Stimulated activated CD8-positive, alpha-beta memory T cell treated with anti-CD3 and anti-CD28 coated beads, Interleukin-4, amount 100 ng/mL, for 1 hour (primary cell): ENCODE measurements at places on chromosomes 5 and 9.

DNA sequence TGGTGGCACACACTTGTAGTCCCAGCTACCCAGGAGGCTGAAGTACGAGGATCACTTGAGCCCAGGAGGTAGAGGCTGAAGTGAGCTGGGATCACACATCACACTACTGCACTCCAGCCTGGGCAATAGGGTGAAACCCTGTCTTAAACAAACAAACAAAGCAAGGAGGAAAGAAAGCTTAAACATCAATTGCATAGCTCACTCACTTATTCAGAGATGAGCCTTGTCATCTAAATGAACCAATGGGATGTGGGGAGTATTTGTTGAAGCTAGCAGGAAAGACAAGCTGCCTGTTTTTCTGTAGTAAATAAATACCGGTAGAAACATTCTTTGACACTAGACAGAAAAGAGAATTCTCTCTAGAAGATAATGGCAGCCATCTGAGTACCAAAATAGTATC, 161.0 kb upstream of the SLC12A2 start:
- DNase-seq = no peak

- no peak for DNase-seq
These were observed 212.6 kb downstream of the SPATA31D1 start for GRCh38 chr9:82201196-82201595.

- no peak for DNase-seq
These were observed 619.3 kb upstream of the ZNF608 start for GRCh38 chr5:125365747-125366146.

DNA sequence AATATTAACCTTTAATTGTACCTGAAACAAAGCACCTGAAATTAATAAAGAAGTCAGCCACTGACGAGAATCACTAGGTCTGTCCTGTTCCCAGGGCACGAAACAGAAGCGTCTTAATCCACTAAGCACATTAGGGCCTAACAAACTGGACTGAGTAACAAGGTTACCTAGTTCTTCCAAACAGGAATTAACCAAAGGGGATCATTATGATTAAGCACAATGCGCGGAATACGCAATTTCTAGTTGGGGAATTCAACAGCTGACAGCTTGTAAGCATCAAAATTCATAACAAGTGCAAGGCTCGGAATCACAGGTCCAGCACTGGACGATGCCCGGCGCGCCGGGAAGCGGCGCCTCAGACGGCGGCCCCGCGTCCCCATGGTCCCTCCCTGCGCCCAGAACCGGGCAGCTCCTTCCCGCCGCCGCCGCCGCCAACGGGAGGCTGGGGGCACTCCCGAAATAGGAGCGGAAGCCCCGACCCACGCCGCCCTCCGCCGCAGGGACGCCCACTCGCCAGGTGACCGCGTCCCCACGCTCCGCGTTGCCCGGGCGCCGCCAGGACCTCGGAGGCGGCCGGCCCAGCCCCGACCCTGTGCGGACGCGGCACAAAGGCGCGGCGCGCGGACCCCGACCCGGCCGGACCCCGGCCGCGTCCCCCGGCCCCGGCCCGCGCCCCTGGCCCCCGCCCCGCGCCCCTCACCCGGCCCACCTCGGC, 898 bp downstream of the CAMSAP1 start:
- DNase-seq = no peak

GRCh38 chr9:34802916-34803315, 93.0 kb upstream of the CCL21 start:
- DNase-seq = no peak

DNA sequence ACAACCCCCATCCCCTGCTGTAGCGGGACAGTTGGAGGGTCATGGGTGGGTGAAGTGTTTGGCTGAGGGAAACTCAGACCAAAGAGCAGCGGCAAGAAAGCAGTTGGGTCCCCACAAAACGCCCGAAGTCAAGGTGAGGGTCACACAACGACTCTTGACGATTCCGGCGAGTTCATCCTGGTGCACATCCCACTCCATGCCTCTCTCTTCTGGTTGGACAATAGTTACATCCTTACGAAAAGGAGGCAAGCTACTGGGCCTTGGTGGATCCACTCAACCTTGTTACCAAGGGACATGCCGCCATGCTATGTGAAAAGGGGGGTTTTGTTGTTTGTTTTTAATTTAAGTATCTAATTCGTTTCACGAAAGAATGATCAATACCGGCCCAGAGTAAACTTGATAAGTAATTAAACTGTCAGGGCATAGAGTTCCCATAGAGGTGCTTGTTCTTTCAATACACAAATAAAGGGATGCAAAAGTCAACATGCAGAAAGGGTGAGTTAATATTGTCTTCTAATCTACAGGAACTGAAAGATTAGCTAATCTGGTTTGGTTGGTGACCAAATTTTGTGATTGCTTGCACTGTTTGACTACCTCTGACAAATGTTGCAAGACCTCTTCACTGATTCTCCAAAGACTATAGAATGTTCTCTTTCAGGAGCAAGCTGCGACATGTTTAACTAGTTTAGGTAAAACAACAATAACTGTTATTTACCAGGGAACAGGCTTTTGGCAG, 732 bp upstream of the SMIM15 start:
- no peak for DNase-seq

DNA sequence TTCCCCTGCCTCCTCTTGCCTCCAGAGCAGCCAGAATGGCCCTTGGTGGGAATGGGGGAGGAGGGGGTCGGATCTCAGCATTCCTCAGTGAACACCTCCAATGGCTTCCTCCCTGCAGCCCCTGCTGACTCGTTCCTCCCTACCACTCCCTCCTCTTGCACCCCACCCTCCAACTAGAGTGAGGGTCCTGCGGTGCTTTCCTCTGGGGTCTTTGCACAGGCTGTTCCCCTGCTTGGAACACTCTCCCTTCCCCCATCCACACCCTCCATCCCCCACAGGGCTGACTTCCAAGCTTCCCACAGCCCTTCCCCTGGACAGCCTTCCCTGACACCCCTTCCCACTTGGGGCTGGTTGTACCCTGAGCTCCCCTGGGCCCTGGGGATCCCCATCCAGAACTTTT, 70.4 kb upstream of the NEK6 start:
- no peak for DNase-seq

DNA sequence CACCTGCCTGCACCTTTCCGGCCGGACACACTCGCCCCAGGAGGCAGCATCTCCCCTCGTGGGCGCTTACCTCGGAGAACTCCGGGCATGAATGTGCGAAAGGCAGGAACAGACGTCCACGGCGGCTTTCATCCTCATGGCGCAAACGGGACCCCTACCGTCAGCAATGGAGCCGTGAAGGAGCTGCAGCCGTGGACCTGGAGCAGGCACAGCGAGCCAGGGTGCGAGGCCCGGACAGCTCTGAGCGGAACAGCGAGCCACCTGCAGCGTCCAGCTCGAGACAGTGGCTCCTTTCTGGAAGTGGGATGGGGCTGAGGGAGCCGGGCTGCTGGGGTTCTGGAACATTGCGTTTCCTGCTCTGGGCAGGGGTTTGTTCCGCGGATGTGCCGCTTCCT, 7.8 kb upstream of the SLC6A19 start:
- DNase-seq = no peak

- no peak for DNase-seq
These were observed 156.3 kb downstream of the ESM1 start for GRCh38 chr5:54829102-54829501.

- no peak for DNase-seq
These were observed 129.0 kb upstream of the IRX4 start for GRCh38 chr5:2011481-2012411.

DNA sequence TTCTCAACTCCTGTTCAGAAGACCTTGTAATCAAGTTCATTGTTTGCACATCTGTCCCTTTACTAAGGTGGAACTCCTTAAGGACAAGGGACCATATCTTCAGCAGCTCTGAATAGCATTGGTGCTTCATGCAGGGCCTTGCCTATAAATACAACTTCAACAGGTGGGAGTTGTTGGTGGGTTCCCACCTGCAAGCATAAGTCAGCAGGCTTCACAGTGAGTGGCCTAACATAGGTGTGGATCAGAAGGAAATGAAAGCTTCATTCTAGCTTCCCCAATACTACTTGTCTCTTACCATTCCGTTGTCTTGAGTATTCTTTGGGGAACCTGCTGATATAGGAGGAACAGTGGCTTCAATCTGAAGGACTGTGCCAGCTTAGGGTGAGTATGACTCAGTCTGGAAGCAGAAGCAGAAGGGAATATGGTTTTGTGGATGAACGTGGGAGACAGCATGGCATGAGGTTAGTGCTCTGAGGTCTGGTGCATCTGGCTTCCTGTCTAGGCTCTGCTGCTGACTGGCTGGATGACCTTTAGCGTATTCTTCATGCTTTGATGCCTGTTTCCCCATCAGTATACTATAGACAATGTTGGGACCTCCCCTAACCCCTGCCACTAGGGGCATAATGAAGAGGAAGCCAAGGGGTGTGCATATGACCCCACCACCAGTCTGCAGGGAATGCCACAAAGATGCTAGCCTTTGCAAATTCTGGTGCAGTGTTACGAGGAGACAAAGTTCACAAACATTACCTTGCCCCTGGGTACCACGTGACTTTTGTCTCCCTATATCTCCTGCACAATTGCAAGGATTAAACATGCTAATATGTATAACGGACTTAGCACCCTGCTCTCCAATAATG, 192.3 kb downstream of the PALM2AKAP2 start:
- DNase-seq = no peak

DNA sequence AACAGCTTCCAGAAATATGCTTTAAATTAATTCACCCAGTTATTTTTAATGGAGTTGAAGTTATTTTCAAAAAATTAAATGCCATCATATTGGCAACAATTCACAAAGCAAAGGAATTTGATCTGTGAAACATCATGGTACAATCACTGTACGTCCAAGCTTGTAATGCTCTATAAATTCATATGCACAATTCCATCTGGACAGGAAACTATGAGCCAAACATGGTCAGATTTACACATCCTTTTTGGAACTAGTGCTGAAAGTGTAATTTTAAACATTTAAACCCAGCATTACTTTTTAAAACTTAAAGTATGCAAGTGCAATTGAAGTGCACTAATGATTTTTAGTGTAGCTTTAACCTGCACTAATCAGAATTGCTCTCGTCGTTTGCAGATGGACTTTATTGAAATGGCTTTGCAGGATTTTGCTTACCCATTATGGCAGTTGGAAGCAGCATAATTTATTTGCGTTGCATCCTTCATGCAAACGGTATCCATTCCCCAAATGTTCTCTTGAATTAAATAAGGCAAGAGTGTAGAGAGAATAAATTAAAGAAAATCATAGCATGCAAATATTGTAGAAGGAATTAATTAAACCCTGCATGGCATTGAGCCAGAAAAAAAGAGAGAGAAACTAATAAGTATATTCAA, 21.0 kb upstream of the OR13F1 start:
- no peak for DNase-seq

- DNase-seq = no peak
These were observed 60.7 kb downstream of the NSD1 start for GRCh38 chr5:177194268-177194667.

- DNase-seq = no peak
These were observed 198.8 kb downstream of the AUH start for GRCh38 chr9:91162784-91163443.

- DNase-seq = no peak
These were observed 21.4 kb downstream of the IPPK start for GRCh38 chr9:92648474-92648971.
